NCI-H460 (cell line): ENCODE measurements at places on chromosomes 2 and 18. TPM values are rescaled to one million over a fixed set of nuclear protein-coding genes. Genes with fewer than 3 reads are reported as not detected.

- DNase-seq: no peak
These were observed 314.8 kb downstream of the MYCN start for GRCh38 chr2:16255120-16255519.

DNA sequence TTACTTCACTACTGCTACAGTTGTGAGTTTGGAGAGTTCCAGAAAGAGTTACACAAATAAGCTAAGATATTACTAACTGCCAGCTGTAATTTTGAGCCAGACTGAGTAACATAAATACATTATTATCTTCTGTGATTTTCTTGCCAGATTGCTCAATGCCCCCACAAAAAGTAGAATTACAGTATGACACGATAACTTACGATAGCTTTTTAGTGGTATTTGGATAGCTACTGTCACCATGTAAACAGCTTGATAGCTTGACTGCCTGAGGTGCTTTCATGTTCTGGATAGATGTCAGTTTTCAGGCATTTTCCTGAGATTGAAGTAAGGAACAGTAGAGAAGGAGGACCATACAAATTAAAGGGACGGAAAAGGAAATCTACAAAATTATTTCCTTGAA lies 533.3 kb downstream of the SOCS6 start:
- no peak for DNase-seq

- DNase-seq: no peak
These were observed 171.6 kb downstream of the DDX1 start for GRCh38 chr2:15763106-15763821.

- DNase-seq: no peak
These were observed 239.0 kb upstream of the FIGN start for GRCh38 chr2:163974766-163975165.

- no peak for DNase-seq
These were observed 10.0 kb upstream of the FEZ2 start for GRCh38 chr2:36607947-36608346.

- DNase-seq: no peak
These were observed 140.7 kb upstream of the SCN7A start for GRCh38 chr2:166634706-166635105.

DNA sequence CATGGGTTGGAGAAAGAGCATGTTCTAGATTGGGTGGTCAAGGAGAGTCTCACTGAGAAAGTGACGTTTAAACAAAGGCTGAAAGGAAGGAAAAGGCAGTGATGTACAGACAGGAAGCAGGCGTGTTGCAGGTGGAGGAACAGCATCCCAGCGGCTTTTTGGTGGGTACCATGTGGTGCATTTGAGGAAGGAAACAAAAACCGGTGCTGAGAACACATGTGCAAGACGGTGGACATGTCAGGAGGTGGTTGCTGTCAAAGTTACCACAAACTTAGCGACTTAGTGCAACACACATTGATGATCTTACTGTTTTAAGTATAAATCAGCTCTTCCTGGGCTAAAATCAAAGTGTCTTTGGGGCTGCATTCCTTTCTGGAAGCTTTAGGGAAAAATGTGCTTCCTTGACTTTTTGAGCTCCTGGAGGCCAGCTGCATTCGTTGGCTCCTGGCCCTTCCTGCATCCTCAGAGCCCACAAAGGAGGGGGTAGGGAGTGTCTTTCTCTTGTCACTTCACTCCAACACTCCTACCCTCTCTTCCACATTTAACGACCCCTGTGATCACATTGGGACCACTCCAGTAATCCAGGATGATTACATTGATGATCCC lies 380.6 kb downstream of the FBXO15 start:
- no peak for DNase-seq

DNA sequence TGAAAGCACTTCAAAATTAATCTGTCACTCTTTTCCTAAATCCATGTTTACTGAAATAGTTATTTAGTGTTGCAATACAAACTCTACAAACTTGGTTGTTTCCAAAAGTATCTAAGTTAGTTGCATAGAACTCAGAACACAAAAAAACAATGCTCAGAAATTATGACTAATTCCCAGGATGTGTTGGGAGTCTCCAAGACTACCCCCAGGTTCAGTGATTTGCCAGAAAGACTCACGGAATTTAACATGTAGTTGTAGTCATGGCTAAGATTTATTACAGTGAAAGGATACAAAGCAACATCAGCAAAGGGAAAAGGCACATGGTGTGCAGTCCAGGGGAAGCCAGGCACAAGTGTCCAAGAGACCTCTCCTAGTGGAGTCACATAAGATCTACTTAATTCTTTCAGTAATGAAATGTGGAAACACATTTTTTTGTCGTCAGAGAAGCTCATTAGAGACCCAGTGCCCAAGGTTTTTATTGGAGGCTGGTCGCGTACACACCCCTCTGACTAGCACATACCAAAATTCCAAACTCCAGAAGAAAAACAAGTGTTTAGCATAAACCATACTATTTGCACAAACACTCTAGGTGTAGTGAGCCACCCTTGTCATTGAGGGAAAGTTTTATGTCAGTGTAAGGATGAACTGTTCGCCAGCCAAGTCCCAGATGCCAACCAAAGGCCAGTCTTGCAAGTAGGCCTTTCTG lies 43.3 kb upstream of the CYP20A1 start:
- no peak for DNase-seq

Gene CNTNAP5
- total RNA-seq: not detected in 2 replicates

Gene ZSCAN30
- total RNA-seq: 6.3 and 8.1 TPM in 2 replicates

Gene MYOM1
- total RNA-seq: 0.10 and 0.32 TPM in 2 replicates
